SK-N-SH treated with all-trans-retinoic acid at 6 μM for 48 hours (cell line): ENCODE measurements at places on chromosomes 13 and 19.

DNA sequence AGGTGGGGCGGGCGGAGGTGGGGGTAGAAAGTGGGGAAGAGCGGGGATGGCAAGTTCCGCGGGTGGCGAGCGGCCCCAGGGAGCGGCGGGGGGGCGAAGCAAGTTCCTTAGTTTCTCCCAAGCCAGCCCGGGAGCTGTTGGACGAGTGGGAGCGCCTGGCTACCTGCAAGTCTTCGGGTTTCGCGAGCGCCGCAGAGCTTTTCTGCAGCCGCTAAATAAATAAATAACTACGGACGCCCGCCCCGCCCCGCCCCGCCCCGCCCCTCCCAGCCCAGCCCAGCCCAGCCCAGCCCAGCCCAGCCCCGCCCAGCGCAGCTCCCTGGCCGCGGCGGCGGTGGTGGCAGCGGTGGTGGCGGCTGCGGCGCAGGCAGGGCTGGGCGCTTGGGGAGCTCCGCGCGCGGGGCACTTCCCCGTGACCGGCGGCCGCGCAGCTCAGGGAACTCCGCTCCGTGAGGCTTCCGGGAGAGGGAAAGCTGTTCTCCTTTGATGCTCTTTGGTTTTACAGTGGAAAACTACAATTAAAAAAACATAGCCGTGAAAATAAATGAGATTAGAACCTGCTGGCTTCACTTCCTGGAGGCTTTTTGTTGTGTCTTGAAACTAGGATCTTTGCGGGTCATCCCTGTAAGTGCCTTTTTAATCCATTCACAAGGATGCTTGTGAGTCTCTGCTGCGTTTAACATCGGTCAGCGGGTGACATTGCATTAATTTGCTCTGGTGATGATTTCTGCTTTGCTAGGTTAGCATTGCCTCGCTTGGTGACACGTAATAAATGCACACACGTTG lies at the start of gene UBE2L5:
UBE2L5 (plus strand) TSS at position 440 of the 786 bp plus-strand sequence. CDS start 5,498 bp downstream, outside the sequence.
- ATAC-seq: peak; percentile 93

DNA sequence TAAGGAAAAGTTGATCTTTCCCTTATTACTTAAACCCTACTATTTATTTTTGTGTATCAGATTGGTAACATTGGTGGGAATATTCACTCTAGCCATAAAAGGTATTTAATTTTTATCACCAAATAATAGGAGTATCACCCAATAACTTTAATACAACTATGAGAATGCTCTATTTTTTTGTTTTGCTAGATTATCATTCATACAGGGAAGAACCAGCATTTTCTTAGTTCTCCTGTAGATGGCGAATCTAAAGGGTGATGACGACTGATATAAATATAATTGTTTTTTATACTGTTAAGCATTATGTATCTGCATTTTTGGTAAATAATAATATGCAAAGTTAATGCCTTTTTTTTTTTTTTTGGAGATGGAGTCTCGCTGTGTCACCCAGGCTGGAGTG lies 7.9 kb upstream of the FRY start:
- ATAC-seq: peak; percentile 45; the same call in 1 of the 3 replicates

DNA sequence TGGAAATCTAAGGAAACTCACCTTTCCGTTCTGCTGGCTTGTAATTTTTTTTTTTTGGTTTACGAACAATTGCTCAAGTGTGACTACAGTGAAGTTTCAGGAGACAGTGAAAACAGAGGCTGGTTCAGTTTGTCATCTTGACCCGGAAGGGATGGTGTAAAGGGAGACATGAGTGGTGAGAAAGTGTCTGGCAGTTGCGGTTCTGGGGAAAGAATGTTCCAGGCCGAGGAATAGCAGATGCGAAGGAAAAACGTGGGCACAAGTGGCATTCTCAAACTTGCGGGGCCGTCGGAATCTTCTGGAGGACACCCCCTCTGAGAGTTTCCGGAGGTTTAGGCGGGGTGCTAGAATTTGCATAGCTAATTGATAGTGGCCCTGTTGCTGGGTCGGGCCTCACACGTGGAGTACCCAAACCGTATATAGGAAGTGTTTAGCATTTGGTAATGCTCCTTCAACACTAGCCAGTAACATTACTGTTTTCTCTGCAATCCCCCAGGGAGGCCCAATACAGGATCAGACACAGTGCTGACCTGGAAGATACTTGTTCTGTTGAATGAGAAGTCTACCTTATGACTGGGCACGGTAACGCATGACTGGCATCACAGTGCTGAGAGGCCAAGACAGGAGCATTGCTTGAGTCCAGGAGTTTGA lies 2.8 kb upstream of the TNFSF9 start:
- no peak for ATAC-seq

GRCh38 chr19:2059422-2060201 lies 8.6 kb upstream of the MKNK2 start:
- ATAC-seq: peak; percentile 56

DNA sequence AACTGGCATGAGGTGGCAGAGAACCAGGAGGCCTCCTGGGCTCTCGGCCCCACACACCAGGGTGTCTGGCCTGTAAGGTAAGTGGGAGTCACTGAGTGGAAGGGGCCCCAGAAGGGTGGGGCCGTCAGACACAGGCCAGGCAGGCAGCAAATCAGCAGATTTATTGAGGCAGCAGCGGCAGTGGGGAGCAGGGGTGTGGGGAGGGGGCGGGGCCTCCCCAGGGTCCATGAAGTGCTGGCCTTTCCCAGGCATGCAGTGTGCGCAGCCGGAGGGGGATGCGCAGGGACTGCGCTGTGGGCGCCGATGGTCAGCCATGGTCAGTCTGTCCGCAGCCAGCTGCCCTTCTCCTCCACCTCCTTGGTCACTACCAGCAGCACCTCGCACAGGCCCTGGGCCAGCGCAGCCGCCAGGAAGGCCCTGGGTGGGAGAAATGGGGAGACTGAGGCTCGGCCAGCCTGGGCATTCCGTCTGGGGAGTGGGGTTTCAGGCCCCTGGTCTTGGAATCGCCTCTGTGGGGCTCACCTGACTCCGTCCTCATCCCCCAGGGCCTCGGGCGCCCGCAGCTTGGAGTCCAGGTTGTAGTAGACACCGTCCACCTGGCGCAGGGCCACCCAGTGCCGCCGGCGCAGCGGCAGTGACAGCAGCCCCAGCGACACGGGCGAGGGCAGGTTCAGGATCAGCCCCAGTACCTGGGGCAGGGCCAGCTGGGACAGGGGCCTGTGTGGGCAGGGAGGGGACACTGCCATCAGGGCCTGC lies 5.0 kb downstream of the JOSD2 start:
- ATAC-seq: no peak

- ATAC-seq: no peak
Measured at GRCh38 chr13:89923736-89924135, 1423.8 kb upstream of the MIR17HG start.

DNA sequence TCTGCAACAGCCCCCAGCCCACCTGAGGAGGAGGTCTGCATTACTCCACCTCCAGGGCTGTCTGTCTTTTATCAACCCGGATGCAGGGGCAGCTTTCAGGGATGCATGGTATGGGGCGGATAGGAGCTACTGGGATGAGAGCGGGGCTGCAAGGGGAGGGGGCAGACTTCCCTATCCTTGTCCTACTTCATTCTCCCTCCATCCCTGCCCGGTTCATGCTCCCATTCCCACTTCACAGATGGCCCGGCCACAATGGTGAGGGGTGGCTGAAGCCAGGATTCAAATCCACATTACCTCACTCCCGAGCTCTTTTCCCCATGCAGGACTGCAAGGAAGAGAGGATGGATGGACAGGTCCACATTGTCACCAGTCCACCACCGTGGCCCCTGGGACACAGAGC lies 40.5 kb upstream of the VSTM2B start:
- ATAC-seq: no peak

- no peak for ATAC-seq
Measured at GRCh38 chr19:55679343-55680257, 4.6 kb downstream of the EPN1 start.

DNA sequence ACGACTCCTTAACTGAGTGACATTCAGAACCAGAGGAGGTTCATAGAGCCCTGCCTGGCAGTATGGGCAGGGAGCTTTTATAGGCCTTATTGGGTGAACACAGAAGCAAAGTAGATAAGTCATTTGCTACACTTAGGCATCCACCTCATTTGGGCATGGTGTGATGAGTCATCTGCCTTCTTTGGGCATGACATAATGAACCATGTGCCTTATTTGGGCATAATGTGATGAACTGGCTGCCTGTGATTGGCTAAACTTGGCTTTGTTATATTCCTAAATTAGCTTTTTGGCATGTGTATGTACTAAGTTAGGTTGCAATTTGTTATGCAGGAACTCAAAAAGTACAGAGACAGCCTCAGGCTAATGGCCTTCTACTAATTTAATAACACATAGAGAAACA lies 2210.2 kb upstream of the PCDH20 start:
- ATAC-seq: no peak

- ATAC-seq: no peak
Measured at GRCh38 chr19:8904597-8904996, 72.4 kb downstream of the MBD3L1 start.

- no peak for ATAC-seq
Measured at GRCh38 chr13:100473087-100473486, 115.5 kb downstream of the GGACT start.

- peak; percentile 75 for ATAC-seq
Measured at GRCh38 chr13:107842562-107843180, 372.7 kb downstream of the LIG4 start.

GRCh38 chr13:42592915-42593900 lies 19.3 kb downstream of the TNFSF11 start:
- ATAC-seq: no peak

GRCh38 chr19:5960005-5961001 lies 17.6 kb downstream of the RANBP3 start:
- peak; percentile 37; the same call in 2 of the 3 replicates for ATAC-seq
